NCI-H1694 (cell line): ENCODE measurements at places on chromosomes 6 and 20.

DNA sequence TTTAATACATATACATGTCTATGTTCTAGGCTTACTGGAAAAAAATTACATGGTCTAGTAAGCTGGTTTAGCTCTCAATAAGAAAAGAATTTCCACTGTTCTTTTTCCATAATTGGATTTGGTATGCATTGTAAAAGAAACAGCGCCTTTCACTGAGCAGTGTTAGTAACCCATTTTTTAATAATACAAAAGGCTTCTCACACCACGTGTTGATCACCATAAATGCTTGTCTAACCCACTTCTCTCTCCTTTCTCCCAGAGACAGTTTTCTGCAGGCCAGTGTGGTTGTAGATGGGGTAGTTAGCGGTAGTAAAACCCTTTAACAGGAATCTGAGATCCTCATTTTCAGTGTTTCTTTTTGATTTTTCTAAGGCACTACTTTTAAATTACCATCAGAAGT, 348.7 kb upstream of the MANEA start:
- DNase-seq: no peak

DNA sequence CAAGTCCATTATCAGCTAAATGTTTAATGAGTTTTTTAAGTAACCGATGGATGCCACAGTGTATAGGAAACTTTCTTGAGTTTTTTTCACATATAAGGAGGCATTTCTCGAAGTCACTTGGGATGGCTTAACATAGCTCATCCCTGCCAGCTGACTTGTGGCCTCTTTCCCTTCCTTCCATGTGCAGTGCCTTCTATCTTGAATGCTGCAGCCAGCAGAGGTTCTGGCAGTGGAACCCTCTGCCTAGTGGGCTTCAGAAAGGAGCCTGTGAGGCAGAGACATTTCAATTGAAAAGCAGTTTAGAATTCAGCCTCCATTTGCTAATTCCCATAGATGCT, 51.9 kb downstream of the AKAP12 start:
- DNase-seq: no peak

GRCh38 chr6:117840541-117840983, 66.5 kb upstream of the SLC35F1 start:
- DNase-seq: peak; percentile 9

- no peak for DNase-seq
These were observed 7.3 kb downstream of the ADIG start for GRCh38 chr20:38588303-38588702.

GRCh38 chr6:51844336-51844735, 243.1 kb downstream of the PKHD1 start:
- DNase-seq: no peak

- DNase-seq: no peak
These were observed 902 bp downstream of the SAMHD1 start for GRCh38 chr20:36950414-36951197.

DNA sequence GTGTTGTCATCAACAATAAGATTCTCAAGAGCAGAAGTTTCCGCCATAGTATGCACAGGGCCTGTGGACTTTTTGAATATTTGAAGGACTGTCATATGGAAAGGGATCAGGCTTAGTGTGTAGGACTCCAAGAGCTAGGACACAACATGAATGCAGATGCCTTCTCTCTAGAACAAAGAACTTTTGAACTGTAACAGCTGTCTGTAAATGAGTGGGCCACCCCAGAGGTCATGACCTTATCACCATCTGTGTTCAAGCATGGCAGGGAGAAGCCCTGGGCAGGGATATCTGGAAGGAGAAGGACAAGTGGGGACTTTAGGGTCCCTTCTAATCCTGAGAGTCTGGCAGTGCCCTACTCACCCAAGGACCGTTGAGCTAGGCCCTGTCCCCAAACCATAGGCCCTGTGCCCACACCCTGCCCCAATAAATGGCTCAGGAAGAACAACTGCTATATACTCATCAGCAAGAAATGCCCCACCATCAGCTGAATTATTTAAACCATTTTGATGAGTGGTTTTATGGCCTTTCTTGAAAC, 70.6 kb downstream of the MTHFD1L start:
- DNase-seq: no peak

DNA sequence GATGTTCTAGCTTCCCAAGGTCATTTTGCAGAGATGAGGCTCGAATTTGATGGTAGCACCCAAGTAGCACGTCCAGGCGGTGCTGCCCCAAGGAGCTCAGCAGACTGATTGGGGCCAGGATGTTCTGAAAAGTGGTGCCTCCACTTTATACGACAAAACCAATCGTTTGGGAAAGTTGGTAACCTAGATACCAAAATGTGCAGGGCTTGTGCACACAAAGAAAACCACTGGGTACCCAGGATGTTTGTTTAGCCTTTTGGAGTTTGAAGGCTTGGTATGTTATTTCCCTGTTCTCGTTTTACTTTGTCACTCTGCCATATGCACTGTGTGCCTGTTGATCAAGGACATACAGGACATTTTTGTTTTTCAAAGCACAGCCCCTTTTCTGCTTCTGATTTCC, 40.7 kb upstream of the PBOV1 start:
- DNase-seq: no peak

DNA sequence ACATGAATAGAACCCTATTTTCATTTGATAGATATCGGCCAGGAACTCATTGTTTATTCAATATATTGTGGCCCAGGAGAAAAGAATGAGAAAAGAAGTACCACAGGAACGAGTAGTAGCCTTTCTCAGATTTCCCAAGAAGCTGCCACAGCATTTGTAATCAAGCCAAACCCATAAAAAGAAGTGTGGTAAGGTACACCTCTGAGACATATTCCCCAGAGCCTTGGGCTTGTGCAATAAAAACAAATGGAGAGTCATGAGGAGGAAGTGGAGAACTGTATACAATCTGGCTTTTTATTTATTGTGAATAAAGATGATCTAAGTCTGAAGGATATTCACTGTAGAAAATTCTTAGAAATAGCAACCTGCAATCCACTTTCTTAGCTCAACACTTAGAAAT, 36.7 kb downstream of the KIF6 start:
- no peak for DNase-seq

DNA sequence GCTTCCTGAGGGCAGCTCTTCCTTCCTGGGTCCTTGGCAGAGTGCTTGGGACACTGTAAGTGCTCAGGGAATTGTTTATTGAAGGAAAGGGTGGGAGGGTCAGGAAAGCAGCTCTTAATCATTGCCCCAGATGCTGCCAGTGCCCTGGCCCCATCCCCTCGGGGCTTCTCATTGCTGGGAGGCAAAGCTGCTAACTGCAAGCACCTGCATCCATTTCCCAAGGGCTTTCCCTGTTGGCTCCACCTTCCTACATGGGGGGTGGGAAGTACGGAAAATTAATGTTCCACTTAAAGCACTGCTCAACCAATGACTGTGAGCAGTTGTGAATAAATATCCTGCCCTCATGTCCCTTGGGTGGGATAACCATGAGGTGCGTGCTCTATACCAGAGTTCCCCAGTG, 56.4 kb downstream of the NDUFAF5 start:
- DNase-seq: no peak

DNA sequence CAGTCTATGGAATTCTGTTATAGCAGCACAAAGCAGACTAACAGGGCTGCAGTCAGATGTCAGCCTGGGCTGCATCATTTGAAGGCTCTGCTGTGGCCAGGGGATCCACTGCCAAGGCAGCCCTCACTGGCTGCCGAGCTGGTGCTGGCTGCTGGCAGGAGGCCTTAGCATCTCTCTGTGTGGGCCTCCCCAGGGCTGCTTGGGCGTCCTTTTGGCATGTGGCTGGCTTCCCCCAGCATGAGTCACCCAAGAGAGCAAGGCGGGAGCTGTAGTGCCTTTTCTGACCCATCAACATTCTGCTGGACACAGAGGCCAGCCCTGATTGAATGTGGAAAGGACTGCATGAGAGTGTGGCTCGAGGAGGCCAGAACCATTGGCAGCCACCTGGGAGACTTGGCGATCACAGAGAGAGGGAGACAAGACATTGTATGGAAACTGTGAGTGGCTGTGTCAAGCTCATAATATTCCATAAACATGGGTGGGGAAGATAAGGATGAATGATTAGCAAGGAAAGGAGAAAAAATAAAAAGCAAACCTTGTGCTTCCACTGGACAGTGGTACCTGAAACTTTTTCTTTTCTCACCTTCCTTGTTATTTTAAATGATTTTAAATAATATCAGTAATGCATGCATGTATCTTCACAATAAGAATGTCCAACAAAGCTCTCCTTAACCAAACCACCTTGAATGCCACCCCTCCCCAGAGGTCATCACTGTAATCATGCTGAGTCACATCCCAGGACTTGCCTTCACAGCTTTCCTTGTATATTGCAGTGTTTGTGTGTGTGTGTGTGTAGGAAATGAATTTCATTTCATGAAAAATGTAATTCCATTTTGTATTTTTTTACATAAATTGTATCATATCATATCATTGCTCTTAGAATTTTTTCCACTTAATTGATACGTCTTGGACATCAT, 55.0 kb upstream of the VSX1 start:
- no peak for DNase-seq

GRCh38 chr6:45721665-45722064, 294.0 kb downstream of the CLIC5 start:
- DNase-seq: no peak

- DNase-seq: no peak
These were observed 43.7 kb downstream of the TNFRSF21 start for GRCh38 chr6:47265971-47266370.

DNA sequence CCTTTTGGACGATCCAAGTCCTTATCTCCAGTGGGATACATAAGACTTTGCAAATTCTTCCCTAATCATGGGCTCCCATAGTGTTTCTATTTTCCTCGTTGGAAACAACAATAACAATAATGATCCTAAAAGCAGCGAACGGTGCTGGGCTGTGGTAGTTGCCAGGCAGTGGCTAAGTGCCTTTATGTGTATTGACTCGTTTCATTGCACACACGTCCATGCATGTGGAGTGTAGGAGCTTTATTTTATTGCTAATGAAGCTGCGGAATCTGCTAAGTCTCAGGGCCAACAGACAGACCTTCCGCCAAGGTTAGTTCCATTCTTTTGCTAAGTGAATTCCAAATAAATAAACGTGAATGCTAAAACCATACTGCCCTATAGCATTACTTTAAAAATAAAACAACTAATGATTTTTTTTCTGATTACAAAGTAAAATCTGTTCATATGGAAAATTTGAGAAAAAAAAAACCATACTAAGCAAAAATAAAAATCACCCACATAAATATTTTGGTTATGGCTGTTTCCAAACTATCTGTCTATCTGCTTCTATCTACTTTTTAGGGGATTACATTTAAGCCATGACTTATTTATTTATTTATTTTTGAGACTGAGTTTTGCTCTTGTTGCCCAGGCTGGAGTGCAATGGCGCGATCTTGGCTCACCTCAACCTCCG, 297.9 kb downstream of the BMP7 start:
- no peak for DNase-seq

DNA sequence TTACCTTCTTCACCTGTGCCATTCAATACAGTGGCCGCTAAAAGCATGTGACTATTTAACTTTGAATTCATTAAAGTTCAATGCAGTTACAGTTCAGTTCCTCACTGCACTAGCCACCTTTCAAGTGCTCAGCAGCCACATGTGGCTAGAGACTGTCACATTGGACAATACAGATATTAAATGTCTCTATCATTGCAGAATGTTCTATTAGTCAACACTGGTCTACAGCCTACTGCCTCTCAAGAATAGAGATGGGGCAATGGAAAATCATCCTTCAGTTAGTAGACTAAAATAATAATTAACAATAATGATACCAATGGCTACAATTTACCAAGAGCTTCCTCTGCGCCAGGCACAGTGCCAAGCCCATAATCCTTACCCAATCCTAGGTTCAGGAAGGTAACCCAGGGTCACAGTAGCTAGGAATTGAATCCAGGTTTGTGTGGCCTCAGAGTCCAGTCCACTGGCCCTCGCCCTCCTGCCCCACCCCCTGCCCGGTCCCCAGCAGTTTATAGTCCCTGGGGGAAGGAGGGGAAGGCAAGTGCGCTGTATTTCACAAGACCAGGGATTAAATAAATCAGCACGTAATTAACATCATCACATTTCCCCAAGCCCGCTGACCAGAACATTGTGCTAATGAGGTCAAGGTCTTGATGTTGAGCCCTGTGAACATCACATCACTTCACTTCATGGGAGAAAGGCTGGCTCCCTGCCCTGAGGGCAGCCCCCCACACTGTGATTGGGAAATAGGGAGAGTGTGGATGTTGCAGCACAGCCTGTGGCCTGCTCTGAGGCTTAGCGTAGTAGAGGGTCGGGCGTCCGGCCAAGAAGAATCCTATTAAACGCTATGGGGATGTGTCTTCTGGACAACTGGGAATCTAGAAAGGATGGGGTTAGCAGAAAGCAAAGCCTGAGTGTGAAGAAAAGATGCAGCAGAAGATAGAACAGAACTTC, 147.2 kb downstream of the VEGFA start:
- no peak for DNase-seq

GRCh38 chr6:16635810-16636602, 125.3 kb downstream of the ATXN1 start:
- DNase-seq: no peak

GRCh38 chr6:112367628-112368027, 20.5 kb downstream of the RFPL4B start:
- DNase-seq: no peak

DNA sequence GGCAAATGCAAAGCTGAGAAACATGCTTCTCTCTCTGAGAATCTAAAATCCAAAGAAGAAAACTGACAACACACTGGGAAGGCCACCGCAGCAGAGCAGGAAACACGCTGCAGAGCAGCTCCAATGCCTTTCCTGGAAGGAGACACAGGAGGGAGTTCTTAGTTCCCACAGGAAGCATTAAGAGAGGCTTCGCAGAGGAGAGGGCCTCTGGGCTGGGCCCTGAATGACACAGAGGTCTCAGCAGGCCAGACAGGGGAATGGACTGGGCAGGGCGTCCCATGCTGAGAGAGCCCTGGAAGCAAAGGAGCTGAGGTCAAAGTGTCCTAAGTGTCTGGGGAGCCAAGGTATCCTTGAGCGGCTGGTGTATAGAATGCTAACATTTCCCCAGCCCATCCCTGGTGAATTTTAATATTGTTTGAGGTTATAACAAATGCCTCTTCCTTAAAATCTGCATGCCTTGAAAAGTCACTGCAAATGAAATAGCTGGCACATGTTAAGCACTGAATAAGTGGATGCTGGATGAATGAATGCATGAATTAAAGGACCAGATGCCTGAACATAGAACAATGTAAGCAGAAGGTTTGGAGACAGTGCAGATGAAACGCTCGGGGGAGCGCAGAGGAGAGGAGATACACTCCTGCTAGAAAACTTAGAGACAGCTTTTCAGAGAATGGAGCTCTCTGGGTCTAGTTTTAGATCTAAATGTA, 110.0 kb upstream of the SYNDIG1 start:
- DNase-seq: no peak

- no peak for DNase-seq
These were observed 38.5 kb downstream of the EDN1 start for GRCh38 chr6:12328701-12329100.

- DNase-seq: no peak
These were observed 33.4 kb upstream of the PRND start for GRCh38 chr20:4688305-4688704.
